ENCODE measurements at places on chromosomes 12 and 14. TPM values are rescaled to one million over a fixed set of nuclear protein-coding genes. Genes with fewer than 3 reads are reported as not detected.

DNA sequence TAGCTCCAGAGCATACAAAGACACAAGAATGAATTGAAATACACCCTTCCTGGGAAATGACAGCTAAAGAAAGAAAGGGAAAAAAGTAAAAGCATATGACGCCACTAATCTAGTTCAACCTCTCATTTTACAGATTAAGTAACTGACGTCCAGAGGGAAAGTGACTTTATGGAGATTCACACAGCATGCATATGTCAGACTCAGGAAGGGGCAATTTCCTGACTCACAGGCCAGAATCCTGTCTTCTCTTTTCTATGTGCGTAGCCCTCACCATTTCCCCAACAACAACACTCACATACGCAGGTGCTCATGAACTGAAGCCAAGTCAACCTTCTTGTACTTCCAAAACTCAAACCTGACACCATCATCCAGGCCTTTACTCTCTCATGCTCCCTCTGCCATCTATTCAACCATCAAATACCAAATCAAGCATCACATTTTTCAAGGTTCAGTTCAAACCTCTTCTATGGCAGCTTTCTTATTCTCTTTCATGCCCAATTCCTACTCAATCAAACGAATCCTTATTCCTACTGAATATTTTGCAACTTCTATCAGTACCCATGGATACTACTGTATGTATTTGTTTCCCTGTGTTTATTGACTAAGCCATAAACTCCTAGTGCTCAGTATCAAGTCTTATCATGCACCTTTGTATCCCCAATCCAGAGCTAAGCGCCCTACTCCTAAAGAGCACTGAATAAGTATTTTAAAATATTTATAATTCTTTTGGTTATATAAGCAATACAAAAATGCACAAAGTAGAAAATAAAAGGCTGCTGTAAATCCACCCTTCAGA is 52.8 kb downstream of the STXBP6 start:
- no peak for DNase-seq

Gene MYF5
- total RNA-seq = not detected

GRCh38 chr14:98964171-98964570 is 307.8 kb downstream of the BCL11B start:
- DNase-seq = no peak

Gene LRP1-AS
- not detected for total RNA-seq

Gene KRAS
- total RNA-seq = 41.8 TPM

Gene PDZRN4
- not detected for total RNA-seq

GRCh38 chr14:105146181-105146975 is 22.2 kb downstream of the JAG2 start:
- no peak for DNase-seq
